ENCODE measurements at places on chromosomes 13 and 19.
A peak's percentile ranks its signal among the peaks of the same experiment; 100 is the strongest.

DNA sequence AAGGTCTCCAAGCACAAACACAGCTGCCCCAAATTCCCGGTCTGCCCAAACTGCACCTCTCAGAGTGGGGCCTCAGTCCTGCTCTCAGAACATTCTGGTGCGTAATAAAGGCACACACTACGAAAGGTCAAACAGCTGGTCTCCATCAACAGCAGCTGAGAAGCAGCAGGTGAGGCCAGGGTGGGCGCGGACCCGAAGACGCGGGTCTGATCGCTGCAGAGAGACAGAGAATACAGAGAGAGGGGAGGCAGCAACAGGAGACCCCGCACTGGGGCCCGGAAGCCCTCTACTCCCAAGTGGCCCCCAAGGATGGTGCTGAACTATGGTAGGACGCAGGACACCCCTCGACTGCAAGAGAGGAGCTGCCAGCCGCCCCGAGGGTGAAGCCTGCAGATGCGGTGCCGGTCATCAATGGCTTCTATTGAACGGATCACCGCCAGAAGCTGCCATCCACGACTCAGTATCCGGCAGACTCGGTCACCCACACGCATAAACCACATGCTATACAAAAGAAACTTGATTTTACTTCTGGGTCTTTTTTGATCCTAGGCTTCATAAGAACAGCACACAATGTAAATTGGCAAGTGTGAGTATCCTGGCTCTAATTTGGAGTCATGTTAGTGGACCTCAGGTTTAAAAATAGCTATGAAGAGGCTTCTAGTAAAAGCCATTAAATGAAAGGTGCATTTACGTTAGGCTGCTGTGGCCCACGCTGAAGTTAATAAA is 33.4 kb downstream of the STK24 start:
- no peak for DNase-seq

DNA sequence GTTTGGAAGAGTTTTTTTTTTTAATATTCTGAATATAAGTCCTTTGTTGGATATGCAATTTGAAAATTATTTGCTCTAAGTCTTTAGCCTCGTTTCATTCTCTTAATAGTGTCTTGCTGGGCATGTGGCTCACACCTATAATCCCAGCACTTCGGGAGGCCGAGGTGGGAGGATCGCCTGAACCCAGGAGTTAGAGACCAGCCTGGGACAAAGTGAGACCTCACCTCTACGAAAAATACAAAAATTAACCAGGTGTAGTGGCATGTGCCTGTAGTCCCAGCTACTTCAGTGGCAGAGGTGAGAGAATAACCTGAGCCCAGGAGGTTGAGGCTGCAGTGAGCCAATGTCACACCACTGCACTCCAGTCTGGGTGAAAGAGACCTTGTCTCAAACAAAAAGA is 87.3 kb upstream of the UBAC2 start:
- no peak for DNase-seq

- no peak for DNase-seq
Measured at GRCh38 chr13:49110913-49111170, 109.3 kb upstream of the MLNR start.

GRCh38 chr19:42199440-42200115 is 17.9 kb downstream of the DEDD2 start:
- DNase-seq, result no peak

DNA sequence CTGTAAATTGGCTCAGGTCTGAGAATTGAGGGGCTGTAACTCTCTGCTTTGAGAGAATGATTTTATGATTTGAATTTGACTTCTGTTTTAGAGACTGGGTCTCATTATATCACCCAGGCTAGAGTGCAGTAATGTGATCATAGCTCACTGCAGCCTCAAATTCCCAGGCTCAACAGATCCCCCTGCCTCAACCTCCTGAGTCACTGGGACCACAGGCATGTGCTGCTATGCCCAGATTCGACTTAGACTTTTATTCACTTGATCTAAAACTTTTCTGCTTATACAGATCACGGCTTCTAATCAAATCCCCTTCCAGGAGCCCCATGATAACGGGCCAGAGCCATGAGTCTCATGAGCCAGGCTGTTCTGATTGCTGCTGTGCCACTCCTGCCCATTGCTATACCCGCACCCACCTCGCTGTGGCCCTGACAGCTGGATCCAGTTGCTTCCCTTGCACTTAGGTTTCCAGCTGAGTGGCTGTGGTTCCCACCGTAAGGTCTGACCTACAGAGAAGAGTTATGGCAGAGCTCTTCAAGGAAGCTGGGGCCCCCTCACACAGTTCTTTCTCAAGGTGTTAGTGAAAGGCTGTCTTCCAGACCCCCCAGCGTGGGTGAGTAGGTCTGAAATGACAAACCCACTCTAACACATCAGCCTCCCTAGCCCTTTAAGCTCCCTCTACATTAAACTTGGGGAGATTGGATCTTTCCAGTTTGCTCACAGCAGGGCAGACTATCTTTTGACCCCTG is 251.2 kb upstream of the SGCG start:
- DNase-seq, result no peak

GRCh38 chr13:48264058-48264457 is 31.1 kb downstream of the ITM2B start:
- no peak for DNase-seq

DNA sequence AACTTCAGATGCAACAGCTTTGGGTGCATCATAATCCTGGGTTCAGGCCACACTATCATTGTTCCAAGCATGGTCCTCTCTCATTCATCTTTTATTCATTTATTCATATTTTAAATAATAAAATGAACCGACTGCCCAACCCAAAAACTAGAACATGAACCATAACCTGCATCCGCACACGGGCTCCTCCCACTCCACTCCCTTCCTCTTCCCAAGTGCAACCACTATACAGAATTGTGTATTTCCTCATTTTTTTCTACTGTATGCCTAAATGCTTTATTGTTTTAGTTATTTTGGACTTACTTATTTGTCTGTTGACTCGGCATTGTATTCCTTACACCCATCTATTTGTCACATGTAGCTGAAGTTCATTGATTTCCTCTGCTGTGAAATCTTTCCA is 30.7 kb upstream of the POMP start:
- no peak for DNase-seq

DNA sequence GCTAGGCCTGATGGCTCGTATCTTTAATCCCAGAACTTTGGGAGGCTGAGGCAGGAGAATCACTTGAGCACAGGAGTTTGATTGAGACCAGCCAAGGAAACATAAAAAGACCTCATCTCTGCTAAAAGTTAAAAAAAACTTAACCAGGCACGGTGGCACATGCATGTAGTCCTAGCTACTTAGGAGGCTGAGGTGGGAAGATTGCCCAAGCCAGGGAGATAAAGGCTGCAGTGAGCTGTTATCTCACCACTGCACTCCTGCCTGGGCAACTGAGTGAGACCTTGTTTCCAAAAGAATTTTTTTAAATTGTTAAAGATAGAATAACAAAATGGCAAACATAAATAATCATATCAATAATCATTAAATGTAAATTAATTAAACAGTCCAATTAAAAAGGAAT is 365.8 kb downstream of the MTUS2 start:
- DNase-seq, result no peak

DNA sequence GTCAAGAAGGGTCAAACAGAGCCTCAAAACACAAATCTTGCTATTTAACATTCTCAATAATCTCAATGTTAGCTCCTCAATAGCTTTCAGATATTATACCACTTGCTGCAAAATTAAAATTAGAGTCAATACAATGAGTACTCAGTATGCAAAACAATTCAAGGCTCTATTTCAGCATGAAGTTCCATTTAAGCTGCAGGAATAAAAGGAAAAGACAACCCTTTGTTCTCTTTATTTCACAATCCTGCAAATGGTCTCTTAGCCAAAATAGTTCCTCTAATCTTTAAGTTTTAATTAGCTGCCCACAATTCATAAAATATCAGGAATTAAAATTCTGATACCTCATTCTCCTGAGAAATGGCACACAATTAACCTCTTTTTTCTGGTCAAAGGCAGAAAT is 40.5 kb upstream of the DCT start:
- DNase-seq, result no peak

DNA sequence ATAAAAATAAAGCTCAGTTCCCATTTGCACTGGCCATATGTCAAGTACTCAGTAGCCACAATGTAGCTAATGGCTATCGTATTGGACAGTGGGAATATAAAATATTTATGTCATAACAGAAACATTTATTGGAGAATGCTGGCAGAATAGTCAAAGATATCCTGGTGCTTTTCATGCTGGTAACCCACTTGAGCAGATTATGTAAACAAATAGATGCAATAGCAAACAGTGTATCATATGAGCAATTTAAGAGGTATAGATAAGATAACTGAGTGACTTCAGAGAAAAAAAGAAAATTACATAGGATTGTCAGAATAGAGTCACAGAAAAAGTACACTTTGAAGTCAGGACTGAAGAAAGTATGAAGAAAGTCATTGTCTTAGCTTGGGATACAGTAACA is 426.6 kb downstream of the NDFIP2 start:
- DNase-seq, result no peak

GRCh38 chr13:80931766-80932165 is 590.8 kb upstream of the SPRY2 start:
- DNase-seq, result no peak

GRCh38 chr13:39578821-39579291 is 24.1 kb downstream of the LHFPL6 start:
- DNase-seq, result no peak

DNA sequence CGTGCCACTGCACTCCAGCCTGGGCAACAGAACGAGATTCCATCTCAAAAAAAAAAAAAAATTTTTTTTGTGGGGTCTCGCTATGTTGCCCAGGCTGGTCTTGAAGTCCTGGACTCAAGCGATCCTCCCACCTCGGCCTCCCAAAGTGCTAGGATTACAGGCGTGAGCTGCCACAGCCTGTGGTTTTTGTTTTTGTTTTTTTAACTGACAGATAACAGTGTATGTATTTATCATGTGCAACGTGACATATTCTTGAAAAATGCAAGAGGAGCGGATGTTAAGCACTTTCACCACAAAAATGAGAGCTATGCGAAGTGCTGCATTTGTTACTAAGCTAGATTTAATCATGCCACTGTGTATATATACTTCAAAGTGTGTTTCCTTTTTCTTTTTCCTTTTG is 49.0 kb downstream of the ARHGEF18 start:
- peak; percentile 93 for DNase-seq

- DNase-seq, result no peak
Measured at GRCh38 chr19:29446361-29446760, 79.4 kb upstream of the VSTM2B start.

DNA sequence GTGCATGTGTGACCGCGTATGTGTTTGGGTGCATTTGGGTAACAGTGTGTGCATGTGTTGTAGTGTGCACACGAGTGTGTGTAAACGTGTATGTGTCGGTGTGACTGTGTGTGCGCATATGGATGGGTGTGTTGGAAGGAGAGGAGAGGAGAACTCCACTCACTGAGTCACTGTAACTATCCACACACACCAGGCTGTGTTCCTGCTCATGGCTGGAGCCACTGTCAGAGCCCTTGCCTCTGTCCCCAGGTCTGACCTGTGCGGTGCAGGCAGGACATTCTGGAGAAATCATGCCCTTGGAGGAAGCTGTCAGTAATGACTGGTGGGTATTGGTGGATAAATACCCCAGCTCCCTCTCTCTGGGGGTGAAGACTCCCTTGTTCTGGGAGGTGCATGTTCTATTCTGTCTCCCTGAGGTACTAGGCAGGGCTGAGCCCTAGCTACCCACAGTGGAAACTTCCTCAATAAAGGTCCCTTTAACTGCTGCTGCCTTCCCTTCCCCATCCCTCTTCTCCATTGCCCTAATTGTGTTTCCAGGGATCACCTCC is 48.4 kb downstream of the CYP4F22 start:
- no peak for DNase-seq

DNA sequence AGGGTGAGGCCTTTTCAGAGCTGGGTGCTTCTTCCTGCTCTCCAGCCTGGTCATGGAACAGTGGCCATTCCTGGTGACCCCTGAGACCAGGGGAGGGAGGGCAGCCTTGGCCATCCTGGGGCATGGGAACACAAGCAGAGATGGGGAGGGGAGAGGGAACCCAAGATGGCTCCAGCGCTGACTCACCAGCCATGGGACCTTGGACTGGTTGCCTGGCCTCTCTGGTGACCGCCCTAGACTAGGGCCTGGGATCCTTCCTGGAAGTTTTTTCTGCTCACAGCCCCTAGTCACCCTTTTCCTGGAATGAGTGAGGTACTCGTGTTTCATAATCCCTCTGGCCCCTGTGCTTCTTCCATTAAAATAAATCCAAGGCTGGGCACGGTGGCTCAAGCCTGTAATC is 3.3 kb upstream of the OPA3 start:
- no peak for DNase-seq

DNA sequence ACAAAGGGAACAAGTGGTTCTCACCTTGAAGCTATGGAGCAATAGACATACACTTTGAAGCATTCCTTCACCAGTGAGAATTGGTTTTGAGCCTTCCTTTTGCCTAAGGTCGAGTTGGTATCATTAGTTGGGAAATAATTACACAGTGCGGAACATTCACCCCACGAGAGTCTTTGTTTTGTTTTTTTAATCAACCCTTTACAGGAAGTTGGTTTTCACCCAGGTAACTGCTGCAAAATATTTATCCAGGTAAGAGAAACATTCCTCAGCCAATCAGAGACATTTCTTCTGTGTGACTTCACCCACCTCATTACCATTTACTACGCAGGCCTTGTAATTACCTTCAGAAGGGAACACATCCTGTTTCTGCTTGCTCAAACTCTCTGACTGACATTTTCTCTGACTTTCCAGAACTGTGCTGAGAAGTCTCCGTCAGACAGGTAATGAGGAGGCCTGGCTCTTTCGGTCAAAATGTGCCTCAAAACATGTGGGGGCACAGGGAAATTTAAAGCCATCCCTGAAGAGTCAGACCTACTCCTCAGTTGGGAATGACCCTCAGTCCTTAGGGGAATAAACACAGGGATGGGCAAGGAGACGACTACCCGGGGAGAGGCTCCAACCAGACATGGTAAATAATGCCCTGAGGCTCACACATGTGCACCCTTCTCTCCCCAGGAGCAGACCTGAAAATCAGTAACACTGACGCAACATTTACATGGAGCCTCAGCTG is 22.7 kb upstream of the SERP2 start:
- DNase-seq, result peak; percentile 51

DNA sequence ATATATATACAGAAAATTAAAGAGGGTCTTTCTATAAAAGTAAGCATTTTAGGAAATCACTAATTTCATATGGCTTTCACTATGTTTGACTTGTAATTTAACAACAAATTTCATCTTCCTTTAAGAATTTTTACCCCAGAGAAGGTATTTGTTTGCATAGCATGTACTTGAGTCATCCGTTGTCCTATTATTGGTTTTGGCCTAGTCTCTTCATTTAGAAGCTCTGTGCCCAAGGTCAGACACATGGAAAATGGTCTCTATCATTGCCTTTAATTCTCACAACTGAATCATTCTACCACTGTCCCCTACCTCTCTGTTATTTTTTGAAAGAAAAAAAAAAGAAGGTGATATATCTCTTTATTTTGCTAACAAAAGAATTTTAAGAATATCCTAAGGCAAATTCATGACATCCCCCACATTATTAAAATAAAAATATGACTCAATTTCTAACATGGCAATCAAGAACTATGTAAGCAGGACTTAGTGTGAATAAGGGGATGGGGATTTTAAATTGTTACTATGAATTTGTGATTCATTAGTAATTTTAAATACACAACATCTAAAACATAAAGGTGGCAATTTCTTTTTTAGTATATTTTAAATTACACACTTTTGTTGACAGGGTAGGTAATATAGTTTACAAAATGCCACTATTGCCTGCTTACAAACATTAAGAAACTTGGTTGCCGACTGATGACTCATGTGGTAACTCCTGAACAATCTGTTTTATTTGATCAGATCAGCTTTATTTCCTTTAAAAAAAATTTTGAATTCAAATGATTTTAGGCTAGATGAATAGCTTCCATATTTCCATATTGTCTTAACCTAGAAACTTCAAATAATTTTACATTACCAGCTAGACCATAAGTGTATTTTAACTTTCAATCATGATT is 13.9 kb downstream of the SLITRK5 start:
- DNase-seq, result peak; percentile 55

Data from T47D (cell line).